ENCODE measurements at places on chromosomes 4 and X.

DNA sequence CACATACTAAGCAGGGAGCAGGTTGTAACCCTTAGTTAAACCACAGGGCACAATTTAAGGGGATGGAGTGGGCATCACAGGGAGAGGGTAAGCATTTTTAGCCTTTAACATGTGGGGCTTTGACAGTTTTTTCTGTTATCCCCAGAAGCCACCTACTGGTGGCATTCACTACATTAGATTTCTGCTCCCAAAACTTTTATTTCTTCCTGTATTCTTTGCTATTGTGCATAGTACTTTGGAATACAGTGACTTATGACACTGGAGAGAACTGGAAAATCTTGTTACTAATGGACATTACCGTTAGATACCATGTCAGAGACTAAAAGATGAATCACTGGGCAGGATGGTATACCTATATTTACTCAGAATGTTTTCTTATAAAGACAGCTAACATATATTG, 7.3 kb downstream of the TRIM75 start:
- no peak for DNase-seq

DNA sequence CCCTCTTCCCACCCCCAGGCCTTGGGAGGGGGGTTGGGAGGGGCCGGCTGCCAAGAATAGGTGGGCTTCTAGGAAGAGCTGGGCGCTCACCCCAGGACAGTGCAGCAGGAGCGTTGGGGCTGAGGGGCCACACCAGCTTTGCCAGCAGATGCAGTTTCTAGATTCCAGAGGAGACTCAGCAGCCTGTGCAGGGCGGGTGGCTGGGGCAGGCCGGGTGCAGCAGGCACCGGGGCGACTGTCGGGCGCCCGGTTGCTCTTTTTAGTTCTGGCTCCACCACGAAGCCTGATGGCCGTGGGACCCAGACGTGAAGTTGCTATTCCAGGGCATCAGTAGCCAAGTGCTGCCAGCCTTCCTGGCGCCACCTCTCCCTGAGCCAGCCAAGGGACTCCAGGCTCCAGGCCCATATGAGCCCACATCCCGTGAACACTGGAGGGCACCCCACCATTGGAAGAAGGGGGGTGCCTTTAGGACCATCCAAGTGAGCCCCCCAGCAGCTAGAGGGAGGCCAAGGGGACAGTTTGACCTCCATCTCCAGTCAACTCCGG, 5.8 kb downstream of the SSR4 start:
- no peak for DNase-seq

DNA sequence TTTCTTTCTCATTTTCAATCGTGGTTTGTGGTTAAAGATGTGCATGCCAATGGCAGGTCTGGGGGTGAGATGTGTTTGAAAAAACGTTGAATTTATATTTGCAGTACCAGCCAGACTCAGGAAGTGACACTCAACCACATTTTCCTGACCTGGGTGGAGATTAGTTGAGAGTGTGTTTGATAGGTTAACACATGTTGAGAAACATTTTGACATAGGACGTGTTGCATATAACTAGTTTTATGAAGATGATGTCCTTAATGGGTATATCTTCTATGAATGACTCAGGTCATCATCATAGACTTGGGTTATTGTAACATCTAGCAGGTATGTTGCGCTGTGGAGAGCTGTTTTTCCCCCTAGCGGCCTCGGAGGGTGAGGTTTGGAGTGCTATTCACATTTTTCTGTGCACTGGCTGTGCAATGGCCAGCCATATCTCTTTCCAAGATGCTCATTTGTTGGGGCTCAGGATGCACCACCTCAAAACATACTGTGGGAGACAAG, 21.7 kb upstream of the CD38 start:
- peak; percentile 32 for DNase-seq

- no peak for DNase-seq
Measured at GRCh38 chr4:109037026-109037425, 265.4 kb downstream of the COL25A1 start.

- DNase-seq = no peak
Measured at GRCh38 chr4:184747034-184747830, 13.3 kb upstream of the CENPU start.

DNA sequence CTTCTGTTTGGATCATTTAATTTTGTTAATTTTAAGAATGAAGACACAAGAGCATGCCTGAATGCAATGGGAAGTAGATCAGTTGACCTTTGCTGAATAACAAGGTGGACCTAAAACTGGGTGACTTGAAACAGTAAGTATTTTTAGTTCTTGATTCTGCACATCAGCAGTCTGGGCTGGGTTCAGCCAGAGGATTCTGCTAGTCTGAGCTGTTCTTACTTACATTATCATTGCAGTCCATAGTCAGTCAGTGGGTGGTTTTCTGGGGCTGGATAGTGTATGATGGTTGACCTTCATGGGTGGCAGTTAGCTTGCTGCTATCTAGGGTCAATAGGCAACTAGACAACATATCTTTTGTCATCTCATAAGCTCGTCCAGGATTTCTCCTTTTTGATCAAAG, 91.4 kb downstream of the HS3ST1 start:
- DNase-seq = no peak

DNA sequence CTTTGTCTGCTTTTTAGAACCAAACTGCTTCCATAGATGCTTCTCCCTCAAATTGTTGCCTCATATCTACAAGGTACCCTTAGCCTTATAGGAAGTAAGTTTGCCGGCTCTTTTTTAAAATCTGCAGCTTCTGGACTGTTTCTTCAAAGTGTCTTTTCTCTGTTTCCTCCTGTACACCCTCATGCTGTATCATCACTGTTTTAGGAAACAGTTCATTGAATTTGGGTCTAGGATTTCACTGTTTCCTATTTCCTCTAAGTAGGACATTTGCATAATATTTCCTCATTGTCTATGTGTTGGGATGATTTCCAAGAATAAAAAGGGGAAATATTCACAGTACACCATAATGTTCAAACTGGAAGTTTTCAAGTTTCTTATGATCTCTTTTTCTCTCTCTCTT, 43.0 kb downstream of the BANK1 start:
- peak; percentile 49 for DNase-seq

DNA sequence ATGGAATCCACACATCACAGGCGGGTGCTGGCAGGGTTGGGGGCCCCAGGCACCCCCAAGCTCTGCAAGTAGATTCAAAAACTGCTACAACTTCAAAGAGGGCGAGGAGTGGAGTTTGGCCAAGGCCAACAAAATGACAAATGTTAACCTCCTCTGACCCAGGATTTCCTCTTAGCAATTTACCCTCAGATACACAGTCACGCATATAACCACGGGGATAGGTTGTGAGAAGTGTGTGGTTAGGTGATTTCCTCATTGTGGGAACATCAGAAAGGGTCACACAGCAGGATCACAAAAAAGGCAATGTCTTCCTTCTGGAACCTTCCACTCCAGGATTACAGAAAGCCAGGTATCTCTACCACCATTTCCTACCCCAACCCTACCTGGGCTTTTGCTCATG, 62.4 kb downstream of the C4orf50 start:
- DNase-seq = no peak

DNA sequence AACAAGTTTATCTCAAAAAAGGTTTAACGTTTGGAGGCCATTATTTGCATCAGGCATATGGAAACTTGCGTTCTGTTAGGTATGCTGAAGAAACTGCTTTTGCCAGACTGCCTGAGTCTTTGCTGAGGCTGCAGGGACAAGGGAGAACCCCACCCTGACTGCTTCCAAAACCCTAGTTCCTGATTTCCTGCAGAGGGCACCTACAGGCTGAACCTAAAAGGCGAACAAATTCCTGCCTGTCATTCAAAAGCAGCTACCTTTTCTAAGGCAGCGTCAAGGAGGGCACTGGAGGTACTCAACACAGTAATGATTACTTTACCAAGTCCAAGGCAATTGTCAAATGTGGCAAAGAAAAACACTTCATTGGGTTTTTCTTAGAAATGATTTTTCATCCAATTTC, 578 bp upstream of the CORIN start:
- no peak for DNase-seq

- no peak for DNase-seq
Measured at GRCh38 chrX:38224160-38224559, 3.5 kb upstream of the SRPX start.

DNA sequence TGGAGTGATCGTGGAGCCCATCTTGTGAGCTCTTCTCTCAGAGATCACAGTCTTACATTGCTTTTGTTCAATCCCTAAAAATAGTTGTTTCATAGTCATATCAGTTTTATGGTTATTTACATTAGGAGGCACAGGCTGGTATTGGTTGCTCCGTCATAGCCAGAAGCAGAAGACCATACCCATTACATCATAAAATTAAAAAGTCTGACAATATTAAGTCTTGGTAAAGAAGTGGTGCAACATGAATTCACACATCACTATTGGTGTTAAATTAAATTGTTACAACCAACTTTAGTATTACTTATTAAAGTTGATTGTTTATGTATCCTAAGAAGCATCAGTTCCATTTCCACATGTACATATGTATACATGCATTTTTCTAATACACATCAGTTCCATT, 84.6 kb downstream of the LARP1B start:
- no peak for DNase-seq

- DNase-seq = no peak
Measured at GRCh38 chrX:125306335-125306866, 13.3 kb upstream of the TEX13C start.

GRCh38 chrX:9730078-9730477, 35.6 kb downstream of the GPR143 start:
- DNase-seq = no peak

GRCh38 chr4:73019462-73020047, 50.0 kb downstream of the COX18 start:
- DNase-seq = peak; percentile 74

DNA sequence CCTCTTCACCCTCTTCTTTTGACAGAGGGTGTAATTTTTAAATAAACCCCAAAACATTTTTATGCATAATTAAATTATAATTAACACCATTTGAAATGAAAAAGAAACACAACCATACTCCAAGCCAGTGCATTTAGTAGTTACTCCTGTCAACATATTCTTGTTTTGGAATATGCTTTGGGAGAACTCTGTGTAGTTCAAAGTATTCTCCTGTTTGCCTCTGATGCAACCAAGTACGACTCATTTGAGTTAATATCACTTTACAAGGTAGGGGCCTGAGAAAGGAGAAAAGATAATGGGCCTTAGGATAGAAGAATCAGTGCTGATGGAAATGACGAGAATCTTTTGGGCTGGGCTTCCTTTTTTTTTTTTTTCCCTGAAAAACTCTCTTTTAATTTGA, 2.7 kb downstream of the PTPN13 start:
- DNase-seq = peak; percentile 38

DNA sequence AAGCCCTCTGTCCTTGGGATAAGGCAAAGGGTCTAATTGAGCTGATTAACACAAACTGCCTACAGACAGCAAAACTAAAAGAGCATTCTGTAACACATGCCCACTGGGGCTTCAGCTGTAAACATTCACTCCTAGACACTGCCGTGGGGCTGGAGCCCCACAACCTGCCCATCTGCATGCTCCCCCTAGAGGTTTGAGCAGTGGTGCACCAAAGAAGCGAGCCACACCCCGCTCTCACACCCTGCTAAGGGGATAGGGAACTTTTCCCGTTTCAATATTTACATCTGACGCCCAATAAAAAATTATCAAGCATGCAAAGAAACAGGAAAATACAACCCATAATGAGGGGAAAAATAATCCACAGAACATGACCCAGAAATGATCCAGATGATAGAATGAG, 46.9 kb upstream of the HSD17B10 start:
- DNase-seq = no peak
